ENCODE measurements at places on chromosomes 12 and 14.
A peak's percentile ranks its signal among the peaks of the same experiment; 100 is the strongest.

DNA sequence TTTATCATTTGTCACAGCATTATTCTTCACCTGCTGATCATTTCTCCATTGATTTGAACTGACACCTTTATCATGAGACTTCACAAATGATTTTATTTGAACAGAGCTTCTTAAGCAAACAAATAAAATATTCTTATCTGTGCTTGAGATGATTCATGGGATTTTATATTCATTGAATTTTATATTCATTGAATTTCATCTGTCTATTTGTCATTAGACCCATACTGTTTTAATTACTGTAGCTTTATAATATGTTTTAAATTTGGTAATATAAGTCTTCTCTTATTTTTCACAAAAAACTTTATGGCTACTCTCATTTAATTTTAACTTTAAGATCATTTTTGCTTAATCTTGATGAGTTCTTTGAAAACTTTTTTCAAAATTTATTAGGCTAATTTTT, 777.4 kb upstream of the TBX3 start:
- no peak for DNase-seq

- DNase-seq = no peak
Measured at GRCh38 chr14:58663494-58664111, 25.8 kb downstream of the DACT1 start.

- DNase-seq = no peak
Measured at GRCh38 chr12:53076461-53076860, 2.7 kb downstream of the SPRYD3 start.

GRCh38 chr12:86261142-86261541, 5.0 kb upstream of the MGAT4C start:
- no peak for DNase-seq

DNA sequence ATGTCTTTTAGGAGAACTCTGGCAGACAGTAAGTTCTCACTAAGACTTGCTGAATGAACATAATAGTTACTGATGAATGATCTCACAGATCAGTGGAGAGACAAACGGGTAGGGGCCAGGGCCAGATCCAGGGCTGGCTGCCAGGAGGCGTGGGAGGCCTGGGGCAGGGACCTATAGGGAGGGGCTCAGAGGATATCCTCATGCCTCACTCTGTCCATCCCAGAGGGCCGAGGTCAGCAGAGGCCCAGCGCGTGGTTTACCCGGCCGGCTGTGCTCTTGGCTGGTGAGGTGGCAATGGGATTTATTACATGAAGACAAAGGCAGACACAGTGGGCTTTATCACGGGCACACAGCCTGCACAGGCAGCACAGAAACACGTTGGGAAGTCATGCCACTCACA, 85.4 kb downstream of the CHGA start:
- DNase-seq = peak; percentile 56

GRCh38 chr12:25058658-25059058, 109.8 kb upstream of the BCAT1 start:
- DNase-seq = no peak

DNA sequence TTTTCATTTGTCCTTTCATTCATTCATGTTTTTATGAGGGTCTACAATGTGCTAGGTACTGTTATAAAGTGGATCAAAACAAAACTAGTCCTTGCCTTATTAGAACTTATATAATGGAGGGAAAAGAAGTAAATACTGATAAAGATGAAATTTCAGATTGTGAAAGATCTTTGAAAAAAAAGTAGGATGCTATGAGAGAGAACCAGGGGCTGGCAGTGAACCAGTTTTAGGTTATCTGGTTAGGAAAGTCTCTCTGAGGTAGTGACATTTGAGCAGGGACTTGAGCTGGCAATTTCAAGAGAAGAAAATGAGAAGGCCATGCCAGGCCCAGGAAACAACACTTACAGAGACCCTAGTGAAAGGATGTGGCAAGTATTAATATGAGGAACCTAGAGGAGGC, 57.3 kb upstream of the E2F7 start:
- DNase-seq = no peak

DNA sequence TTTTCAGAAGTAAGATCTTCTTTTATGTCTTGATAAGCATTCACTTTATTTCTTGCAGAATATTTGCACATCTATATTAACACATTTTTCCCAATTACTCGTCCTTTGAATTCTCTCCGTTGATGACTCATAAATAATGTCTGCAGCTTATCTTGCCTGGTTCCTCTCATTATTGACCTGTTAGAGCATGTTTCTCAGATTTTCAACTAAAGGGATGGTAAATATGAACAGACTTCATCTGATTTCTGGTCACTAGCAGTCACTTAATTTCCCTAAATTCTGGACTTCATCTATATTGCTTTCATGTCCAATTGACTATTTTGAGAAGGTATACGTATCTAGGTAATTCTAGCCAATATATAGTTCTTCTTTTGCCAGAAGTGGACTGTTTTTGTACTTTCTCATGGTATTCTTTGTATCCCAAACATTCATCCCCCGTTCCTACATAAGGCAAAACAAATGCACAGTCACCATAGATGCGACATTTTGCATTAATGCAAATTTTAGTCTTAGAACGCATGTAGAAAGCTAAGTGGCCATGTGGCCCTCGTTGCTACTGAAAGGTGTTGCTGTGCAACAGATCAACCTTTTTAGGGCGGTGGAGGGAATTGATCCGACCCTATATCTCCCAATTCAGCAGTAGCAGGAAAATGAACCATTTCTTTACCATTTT, 6.2 kb downstream of the PIK3C2G start:
- no peak for DNase-seq

GRCh38 chr14:96538097-96538989, 36.2 kb downstream of the PAPOLA start:
- no peak for DNase-seq

GRCh38 chr12:75690296-75690955, 179.0 kb upstream of the KRR1 start:
- no peak for DNase-seq

DNA sequence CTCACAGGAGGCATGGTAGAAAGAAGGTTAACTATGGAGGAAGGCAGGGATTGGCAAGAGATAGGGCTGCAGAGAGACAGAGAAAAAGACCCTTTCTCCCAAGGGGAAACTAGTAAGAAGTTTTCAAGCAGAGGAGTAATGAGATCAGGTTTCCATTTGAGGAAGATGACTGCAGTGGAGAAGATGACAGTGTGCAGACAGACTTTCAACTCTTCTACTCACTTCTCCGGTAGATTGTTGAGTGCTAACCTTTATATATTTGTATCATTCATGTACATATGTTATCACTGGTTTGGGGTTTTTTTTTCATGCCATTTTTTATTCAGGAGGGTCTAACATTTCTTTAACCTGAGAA, 5.9 kb upstream of the B3GNT4 start:
- no peak for DNase-seq

DNA sequence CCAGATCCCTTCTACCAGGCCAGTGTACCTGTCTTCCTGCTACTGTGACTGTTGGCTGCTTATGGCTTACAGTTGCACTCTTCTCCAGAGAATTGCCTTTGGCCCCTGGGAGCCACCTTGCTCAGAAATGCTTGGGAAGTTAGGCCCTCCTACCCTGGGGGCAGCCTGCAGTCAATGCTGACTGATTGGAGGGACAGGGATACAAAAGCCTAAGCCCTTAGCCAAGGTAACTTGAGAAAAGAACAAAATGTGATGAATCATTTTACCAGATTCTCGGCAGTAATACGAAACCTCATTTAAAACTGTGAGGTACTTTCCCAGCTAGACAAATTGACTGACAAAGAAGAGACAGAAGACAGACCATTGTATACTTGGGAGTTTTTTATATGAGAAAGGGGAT, 47.3 kb downstream of the PTCSC3 start:
- DNase-seq = no peak

DNA sequence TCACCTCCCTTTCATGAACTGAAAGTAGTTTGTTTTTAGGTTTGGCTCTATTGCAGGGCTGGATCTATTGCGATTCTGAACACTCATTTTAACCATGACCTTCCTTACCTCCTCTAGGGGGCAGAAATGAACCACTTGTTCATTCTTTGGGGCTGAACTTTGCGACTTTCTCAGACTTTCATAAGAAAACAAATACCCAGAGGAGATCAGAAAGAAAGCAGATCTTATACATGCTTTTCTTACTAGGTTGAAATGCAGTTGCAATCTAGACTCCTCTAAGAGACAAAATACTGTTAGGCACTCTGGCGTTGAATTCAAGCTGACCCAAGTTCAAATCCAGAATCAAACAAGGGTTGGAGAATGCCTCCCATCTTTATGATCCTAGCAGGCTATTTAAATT, 32.6 kb upstream of the PLEKHG3 start:
- DNase-seq = peak; percentile 83

DNA sequence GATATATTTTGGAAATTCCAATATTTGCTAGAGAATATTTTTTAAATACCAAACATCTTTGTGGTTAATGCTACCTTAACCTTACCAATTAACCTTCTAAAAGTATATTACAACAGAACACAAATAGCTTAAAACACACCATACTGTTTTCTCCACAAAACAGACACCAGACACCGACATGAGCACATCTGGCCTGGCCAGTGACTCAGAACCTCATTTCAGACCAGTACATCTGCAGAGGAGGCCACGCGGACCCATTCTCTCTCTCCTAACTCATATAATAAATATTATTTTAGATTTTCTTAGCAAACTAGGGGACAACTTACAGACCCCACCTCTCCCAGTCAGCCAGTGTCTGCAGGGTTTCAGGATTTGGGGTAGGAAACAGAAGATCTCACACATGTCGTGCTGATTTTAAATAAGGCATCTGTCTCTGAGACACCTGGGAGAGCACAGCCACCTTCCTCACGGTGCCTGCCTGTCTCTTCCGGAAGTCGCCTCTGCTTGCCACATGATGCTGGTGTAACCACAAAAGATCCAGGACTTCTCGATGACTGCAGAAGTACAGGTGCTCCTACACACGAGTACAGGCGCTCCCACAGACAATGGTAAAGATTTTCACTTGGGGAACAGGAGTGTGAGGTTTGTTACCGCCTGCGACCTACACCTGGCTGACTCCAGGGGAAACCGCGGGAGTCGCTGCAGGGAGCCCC, 9.7 kb upstream of the ANKLE2 start:
- DNase-seq = no peak

GRCh38 chr12:43104494-43104893, 447.5 kb downstream of the ADAMTS20 start:
- no peak for DNase-seq

- peak; percentile 29 for DNase-seq
Measured at GRCh38 chr14:90796329-90796728, 19.9 kb downstream of the TTC7B start.

DNA sequence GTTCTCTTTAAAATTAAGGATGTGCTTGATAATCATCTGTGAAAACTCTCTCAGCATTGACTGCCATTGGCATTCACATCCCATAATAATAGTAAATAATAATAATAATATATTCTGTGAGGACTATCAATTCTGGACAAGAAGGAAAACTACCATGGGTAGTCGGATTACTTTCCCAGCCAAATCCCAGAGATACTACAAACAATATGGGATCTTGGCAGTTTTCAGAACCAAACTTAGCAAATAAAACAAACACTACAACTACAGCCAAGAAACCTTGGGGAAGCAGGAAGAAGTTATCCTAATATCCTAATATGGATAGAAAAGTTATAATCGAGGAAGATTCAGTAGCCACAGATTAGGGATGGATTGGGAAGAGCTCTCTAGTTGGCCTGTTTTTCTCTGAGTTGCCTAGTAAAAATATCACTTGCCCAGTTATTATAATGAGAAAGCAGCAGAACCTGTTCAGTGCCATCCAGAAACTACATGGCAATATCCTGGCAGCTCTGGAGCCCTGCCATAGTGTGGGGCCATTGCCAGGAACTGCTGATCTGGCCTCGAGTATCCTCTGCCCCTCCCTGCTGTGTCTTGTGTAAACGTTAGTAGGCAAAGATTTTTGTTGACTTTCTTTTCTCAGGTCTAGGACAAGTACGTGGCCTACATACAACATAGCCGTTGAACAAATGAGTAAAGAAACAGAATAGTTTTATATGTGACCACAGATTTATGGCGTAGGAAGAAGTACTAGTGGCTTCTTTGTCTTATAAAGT, 193.5 kb downstream of the SLC2A13 start:
- no peak for DNase-seq

GRCh38 chr12:6241495-6241894, 41.3 kb downstream of the CD9 start:
- no peak for DNase-seq

- no peak for DNase-seq
Measured at GRCh38 chr12:55044135-55044534, 24.4 kb downstream of the NEUROD4 start.

GRCh38 chr14:95841668-95842067, 35.0 kb upstream of the TUNAR start:
- DNase-seq = no peak

DNA sequence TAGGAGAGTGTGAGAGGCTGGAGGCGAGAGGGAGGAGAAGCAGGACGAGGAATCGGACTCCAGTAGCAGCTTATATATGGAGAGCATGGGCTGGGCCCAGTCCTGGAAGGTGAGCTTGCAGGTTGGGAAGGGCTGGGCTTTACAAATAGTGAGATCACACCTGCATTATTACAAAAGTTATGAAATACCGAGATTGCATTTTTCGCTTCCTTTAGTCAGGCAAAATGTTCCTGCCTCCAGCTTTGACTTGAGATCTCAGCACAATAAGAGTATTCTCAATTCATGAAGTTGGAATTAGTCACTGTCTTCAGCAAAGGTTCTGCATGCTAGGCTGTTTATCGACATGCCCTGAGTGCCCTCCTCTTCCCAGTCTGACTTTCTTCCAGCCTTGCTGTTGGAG, at the start of gene KRT6B:
Gene KRT6B (minus strand): TSS at position 46 of the 400 bp plus-strand sequence. CDS start 68 bp downstream, outside the sequence.
- no peak for DNase-seq

GRCh38 chr12:107557589-107558100, 128.0 kb upstream of the PWP1 start:
- no peak for DNase-seq

- DNase-seq = no peak
Measured at GRCh38 chr14:65731933-65732506, 319.5 kb downstream of the FUT8 start.

GRCh38 chr14:77099425-77100167, 1.5 kb downstream of the CIPC start:
- peak; percentile 57 for DNase-seq

DNA sequence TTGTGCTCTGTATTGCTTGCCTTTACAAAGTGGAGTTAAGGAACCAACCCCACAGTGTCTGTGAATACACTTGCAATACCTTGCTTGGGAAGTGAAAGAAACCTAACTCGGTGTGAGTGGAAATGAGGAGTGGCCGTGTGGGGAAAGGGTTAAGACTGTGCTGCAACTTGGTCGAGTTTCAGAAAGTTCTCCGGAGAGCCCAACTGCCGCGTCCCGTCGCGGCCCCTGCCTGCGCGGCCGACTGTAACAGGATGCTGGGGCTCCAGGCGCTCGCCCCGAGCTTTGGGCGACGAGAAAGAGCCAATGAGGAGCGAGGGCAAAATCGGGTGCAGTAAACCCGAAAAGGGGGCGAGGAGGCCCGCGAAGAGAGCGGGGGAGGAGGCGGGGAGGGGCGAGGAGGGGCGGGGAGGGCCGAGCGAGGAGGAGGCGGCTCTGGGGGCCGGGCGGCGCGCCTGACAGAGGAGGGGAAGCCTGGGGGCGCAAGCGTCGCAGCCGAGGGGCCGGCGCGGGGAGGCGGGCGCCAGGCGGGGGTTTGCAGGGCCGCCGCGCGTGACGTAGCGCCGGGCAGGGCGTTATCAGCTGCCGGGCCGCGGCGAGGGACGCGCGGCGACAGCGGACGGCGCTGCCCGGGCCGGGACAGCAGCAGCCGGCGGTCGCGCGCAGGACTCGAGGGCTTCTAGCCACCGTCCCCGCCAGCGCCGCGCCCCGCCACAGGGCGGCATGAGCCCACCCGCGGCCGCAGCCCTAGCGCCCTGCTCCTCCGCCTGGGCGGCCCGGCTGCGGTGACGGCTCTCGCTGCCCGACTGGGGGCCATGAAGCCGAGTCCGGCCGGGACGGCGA, at the start of gene DACT1:
Gene DACT1 (plus strand): TSS at position 572 of the 840 bp plus-strand sequence. CDS start 241 bp downstream, at position 813.
- peak; percentile 89 for DNase-seq

- no peak for DNase-seq
Measured at GRCh38 chr12:23614280-23614679, 335.2 kb downstream of the SOX5 start.

All from muscle of back (tissue), 13 donors.